ENCODE measurements at places on chromosomes 7 and 10.
A peak's percentile ranks its signal among the peaks of the same experiment; 100 is the strongest.

DNA sequence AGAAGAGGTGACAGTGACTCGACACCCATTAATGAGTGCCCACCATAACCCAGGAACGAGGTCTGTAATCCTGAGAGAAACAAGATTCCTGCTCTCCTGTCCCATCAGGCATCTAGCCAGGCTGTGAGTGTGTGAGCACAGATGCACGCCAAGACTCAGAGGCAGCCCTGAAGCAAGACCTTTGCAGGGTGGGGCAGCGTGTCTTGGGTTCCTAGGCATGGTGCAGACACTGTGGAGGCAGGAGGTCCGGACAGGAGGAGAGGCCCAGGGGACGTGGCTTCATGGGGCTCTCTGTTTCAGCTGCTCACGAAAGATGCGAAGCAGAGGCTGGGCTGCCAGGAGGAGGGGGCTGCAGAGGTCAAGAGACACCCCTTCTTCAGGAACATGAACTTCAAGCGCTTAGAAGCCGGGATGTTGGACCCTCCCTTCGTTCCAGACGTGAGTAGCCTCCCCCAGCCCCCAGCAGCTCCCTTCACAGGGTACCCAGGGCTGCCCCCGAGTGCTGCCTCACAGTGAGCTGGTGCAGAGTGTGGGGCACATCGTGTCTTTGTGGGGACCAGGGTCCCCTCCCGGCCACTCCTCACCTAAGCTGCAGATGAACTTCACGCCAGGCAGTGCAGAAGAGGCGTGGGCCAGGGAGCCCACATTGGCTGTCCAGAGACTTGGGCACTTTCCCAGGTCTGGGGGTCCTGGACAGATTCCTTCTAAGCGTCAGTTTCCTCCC, 94.5 kb downstream of the RGS10 start:
- DNase-seq, result no peak

- peak; percentile 3 for DNase-seq
These were observed 206.9 kb downstream of the EBF3 start for GRCh38 chr10:129756912-129757901.

DNA sequence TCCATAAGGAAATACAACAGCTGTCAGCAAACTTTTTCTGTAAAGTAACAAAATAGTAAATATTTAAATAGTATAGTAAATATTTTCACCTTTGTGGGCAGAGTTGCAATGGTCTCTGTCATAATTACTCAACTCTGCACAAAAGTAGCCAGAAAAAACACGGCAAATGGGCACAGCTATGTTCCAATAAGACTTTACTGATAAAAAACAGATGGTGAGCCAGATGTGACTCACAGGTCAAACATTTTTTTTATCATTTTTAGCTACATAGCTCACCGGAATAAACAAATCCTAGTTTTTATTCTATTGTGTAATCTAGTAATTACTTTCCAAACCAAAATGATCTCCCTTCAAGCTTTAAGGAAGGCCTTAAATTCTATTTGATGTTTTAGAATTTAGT, 55.3 kb downstream of the NCAPG2 start:
- peak; percentile 95 for DNase-seq

GRCh38 chr7:11570922-11571550, 261.0 kb downstream of the THSD7A start:
- peak; percentile 1 for DNase-seq

GRCh38 chr10:114623155-114623554, 34.9 kb downstream of the ABLIM1 start:
- DNase-seq, result no peak

- DNase-seq, result no peak
These were observed 136.7 kb downstream of the CELF2 start for GRCh38 chr10:11154333-11154732.

GRCh38 chr10:93516006-93516380, 19.6 kb downstream of the CEP55 start:
- DNase-seq, result peak; percentile 24

GRCh38 chr7:2873686-2874551, 29.8 kb upstream of the GNA12 start:
- peak; percentile 92 for DNase-seq

DNA sequence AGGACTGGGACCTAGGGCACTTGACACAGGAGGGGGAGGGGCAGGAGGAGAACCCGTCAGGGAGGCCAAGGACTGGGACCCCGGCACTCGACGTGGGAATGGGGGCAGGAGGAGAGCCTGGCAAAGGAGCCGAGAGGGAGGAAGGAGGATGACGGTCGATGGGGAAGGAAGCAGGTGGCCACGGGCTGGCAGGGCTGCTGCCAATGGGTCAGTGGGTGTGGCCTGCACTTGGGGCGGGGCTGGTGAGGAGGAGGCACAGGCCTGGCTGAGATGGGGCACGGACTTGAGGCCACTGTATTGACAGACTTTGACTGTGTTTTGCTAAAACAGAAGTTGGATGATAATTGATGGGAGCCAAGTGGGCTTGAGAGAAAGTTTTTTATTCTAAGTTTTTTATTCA, 68.9 kb downstream of the RBM33 start:
- DNase-seq, result no peak

DNA sequence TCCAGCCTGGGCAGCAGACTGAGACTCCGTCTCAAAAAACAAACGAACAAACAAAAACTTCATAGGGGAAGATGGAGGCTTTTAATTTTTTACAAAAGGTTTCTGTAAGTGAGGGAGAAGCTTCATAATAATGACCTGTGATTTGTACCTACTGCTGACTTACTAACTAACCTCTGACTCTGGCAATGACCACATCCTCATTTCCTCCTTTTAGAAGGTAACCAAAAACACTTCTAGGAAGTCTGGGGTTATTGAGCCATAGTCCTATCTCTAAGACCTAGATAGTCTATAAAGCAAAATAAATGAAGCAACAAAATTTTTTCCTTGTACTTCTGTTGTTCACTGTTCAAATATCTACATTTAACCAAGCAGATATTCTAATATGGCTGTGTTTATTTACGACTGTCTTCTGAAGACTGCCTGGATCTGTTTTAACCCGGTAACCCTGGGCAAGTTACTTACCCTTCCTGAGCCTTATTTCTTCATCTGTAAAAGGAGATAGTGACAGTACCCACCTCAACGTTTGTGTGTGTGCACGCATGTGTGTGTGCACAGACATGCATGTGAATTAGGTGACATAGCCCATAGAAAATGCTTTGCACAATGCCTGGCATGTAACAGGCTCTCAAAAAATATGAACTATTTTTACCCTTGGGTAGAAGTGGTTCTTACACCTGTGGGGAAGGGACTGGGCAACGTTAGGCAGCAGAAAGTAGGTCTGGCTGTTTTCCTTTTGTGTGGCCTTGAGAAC, 30.8 kb upstream of the SMNDC1 start:
- DNase-seq, result no peak

DNA sequence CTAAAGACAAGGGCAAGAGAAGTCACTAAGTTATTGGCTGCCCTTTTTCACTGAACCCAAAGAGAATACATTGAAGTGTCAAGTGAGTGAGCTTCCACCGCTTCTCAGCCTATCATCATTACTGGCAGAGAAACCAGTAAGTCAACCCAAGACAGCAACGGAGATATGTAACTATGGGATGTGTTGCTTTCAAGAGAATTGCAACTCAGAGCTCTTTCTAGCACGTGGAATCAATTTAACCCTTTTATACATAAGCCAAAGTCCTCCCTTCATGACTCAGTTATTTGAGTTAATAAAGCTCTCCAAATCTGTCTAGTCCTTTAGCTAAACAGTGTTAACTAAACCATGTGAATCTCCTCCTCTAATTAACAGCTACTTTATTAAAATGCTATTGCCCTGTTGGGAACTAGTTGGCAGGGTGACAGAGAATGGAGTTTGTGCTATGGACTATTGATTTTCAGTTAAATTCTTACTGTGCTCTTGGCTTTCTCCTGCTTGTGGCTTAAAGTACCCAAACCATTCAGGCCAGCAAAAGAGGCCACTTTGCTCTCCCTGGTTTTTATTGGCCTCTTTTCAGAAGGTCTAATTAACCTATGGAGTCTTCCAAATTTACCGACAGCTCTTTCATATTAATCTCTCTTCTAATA, 287.7 kb downstream of the NRG3 start:
- no peak for DNase-seq
